Left cardiac atrium (tissue), 4 donors: ENCODE measurements at places on chromosomes 13 and 19.
A peak's percentile ranks its signal among the peaks of the same experiment; 100 is the strongest.

- peak; percentile 76 for DNase-seq
Observed at GRCh38 chr19:46813839-46814358, 25.5 kb upstream of the SLC1A5 start.

GRCh38 chr19:18415178-18415867 lies 3.9 kb upstream of the SSBP4 start:
- DNase-seq, result peak; percentile 89

GRCh38 chr19:46732966-46733689 lies 12.7 kb upstream of the FKRP start:
- DNase-seq, result peak; percentile 55

GRCh38 chr13:85163063-85163462 lies 636.2 kb downstream of the SLITRK6 start:
- DNase-seq, result no peak

DNA sequence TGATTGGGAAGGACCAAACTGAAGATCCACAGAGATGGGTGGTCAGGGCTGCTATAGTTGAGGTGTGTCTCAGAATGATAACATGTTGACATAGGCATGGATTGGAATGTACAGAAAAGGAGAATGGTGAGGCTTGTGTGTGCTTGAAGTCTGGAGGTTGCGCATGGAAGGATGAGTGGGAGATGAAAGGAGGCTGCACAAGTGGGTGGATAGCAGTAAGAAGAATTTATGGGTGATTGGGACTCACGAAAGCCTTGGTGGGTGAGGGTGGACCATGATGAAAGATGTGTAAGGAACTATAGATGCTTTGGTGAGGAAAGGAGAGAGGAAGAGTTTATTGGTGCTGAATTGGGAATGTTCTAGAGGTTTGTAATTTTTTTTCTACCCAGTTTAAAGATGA lies 1287.7 kb downstream of the UQCRFS1 start:
- DNase-seq, result no peak

GRCh38 chr13:33411312-33411711 lies 125.8 kb upstream of the STARD13 start:
- no peak for DNase-seq

DNA sequence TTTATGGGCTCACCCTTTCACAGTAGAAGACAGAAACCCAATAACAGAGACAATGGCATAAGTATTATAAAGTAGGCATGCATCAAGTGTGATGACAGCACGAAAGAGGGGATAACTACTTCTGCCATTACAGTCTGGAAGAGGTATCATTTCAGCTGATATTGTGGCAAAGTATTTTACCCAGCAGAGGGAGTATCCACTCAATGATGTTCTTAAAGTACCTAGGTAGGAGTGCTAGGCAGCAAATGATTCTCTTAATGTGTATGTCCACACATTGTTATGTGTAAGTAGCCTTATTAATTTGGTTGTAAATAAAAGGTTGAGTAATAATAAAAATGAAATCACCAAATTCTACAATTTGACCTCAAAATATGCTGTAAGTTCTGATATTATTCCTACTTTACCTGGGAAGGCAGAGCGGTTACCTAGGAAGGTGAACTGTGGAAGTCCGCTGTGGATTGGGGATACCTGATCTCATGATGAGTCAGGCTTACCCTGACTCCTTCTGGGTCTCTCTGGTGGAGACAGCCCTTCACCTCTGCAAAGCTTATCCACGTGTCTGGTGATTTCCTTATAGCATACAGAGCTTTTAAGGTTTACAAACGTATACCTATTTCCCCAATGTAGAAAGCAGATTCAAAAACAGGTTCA lies 4.1 kb upstream of the UBAC2 start:
- no peak for DNase-seq

DNA sequence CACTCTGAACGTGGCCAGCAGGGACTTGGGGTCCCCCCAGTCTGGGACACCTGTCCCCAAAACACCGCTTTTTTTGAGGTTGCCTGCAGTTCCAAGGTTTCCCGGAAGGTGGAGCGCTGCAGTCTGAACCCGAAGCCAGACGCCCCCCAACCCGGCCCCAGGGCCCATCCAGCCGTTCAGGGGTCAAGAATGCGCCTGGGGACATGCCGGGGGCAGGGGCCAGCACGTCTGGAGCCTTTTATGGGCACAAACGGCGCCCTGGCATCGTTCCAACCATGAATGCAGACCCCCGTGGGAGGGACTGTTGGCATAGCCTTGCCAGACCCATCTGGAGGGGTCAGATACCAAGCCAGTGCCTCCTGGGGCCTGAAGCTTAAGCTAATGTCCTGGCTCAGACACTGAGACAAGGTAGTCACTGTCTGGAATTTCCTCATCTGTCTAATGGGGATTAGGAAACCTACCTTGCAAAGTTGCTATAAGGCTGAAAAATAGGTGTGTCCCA lies 6.9 kb downstream of the S1PR5 start:
- DNase-seq, result no peak

DNA sequence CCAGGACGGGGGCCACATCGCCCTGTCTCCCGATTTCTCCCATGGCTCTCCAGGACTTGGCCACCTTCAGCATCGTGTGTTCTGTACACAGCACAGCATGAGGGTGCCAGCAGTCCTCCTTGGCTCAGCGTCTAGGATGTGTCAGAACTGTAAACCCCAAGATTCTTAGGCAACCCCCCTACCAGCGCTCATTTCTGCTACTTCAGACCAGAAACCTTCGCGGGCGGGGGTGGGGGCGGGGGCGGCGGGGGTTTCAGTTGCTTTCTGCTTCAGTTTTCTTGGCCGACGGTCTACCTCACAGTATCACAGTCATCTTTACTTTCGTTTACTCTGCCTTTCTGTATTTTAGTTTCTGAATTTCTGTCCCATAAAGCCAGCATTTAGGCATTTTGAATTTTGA lies 82.4 kb downstream of the GGACT start:
- no peak for DNase-seq

DNA sequence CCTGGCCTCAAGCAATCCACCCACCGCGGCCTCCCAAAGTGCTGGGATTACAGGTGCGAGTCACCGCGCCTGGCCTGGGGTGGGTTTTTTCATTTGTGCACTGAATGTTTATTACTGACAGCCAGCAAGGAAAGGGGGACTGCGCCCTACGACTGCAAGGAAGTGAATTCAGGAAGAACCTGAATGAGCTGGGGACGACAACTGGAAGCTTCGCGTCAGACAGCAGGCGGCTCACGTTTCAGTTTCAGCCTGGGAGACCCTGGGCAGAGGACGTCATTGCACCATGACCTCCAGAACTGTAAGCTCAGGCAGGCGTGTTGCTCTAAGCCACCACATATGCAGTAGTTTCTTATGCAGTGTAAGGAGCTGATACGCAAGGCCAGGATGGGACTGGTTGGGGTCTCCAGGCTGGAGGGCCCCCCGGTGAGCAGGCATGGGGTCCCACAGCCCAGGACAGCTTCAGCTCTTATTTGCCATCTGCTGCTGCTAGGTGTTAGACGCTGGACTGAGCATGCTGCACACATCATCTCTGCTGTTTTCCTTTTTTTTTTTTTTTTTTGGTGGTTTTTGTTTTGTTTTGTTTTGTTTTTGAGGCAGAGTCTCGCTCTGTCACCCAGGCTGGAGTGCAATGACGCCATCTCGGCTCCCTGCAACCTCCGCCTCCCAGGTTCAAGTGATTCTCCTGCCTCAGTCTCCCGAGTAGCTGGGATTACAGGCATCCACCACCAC lies 66.6 kb downstream of the GADD45B start:
- no peak for DNase-seq

DNA sequence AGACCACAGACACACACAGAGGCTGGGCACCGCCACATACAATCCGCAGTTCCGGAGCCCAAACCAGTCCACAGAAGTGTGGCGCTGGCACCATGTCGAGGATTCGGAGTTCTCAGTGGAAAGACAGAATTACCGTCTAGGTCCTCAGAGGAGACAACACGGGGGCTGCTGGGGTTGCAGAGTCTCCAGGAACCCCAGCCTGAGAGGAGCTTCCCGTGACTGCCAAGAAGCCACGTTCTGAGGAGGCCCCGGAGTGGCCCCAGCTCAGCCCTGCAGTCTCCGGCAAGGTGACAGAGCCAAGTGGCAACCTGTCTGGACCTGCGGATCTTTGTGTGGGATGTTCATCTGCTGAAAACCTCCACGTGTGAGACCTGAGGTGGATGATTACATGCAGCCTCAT lies 7.3 kb upstream of the ADPRHL1 start:
- no peak for DNase-seq

DNA sequence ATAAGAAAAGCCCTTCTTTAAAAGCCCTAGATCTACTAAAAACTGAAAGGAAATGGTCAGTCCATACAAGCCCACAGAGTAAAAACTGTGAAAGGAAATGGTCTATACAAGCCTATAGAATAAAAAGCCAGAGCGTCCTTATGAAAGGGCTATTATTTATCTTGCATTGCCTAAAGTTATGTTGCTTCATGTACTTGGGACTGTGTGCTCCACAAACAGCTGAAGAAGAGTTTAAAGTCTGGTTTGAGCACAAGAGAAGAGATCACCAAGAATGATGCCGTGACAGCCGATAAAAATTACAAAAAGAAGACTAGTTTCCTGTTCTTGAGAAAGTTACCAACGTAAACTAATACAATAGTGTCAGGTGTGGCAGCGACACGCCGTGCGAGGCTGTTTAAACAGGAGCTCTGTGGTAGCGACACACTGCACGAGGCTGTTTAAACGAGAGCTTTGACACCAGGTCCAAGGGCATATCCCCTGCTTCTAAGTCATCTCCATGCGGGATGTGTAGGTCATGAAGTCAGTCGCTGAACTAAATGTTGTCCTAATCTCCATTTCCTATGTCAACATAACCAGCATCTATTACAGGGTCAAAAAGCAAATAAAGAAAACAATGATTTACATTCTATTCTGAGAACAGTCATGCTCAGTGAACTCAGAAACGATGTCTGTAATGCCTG lies 24.9 kb downstream of the PCID2 start:
- no peak for DNase-seq

GRCh38 chr13:28889086-28889732 lies 69.1 kb downstream of the MTUS2 start:
- no peak for DNase-seq

GRCh38 chr13:105139380-105140285 lies 1395.8 kb downstream of the EFNB2 start:
- DNase-seq, result peak; percentile 25

DNA sequence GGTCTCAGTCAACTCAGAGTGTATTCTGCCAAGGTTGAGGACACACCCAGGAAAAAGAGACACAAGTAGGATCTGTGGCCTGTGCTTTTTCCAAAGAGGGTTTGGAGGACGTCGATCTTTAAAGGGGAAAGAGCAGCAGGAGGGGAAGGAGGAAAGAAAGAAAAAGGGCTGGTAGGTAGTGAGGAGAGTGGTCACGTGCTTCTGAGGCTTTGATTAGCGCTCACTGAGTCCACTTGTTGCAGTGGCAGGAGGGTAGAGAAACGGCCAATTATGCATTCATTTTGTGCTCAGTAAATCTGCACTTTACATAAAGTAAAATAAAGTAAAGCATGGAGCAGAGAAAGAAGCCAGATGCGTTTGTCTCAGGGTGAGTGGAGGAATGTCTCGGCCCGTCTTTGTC lies 126.0 kb upstream of the VSTM2B start:
- DNase-seq, result no peak

- no peak for DNase-seq
Observed at GRCh38 chr19:29400917-29401711, 124.7 kb upstream of the VSTM2B start.

GRCh38 chr13:92313382-92313781 lies 913.2 kb upstream of the GPC6 start:
- DNase-seq, result no peak

DNA sequence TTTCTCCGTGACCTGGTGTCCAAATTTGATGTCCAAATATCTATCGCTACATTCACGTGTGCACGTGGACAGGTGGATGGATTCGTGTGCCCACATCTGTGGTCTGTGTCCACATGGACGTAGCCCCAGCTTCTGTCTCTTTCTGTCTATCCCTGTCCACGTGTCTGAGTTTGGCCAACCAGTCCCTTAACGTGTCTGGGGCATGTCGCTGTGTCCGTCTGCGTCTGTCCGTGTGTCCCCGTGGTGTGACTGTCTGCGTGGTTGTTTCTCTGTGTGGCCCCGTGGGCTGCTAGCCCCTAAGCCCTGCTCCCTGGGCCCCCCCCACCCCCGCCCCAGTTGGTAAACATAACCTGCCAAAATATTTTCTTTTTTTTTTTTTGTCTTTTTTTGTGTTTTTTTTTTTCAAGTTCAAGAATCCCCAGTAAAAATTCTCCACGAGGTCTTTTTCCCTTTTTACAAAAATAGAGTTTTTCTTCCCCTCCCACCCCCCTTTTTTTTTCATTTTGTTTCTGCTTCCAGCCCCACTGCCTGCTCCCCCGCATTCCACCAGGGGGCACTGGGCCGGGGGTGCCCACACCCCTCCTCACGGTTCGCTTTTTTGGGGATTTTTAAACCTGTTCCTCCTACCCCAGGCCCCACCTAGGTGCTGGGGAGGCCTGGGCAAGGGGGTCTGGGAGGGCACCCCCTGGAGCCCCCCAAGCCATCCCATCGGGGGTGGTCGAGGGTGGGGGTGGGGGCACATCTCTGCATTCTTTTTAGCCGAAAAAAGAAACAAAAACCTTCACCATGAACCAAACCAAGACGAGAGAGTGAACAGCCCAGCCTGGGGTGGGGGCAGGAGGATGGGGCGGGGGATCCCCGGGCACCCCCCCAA lies 18.3 kb downstream of the PRKCSH start:
- DNase-seq, result no peak

DNA sequence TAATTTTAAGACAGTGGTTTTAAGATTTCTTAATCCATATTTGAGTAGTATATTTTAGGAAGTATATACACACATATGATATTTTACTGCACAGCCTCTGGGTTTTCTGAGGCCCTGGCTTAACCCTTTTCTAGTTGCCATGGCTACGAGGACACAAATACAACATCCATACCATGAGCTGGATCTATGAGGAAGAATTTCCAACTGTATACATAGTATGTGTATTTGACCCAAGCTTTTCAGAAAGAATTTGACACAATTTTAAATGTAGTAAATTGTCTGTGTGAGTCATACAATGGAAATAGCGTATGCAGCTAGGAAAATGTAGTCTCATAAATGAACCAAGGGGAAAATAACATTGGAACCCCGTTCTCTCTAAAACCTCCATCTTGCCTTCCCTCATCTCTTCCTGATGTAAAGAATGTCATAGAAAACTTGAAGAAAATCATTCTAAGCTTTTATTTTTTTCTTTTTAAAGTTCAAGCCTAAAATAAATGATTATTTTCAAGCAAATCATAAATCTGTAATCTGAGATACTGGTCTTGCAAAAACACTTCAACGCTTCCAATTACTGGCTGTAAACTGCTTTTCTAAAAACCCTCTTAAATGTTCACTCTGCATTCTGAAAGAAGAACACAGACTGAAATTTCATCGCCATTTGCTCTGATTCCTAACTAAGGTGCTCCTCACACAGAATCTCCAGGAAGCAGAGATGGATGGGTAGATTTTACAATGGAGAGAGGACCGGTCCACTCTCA lies 172.4 kb downstream of the LACC1 start:
- DNase-seq, result no peak
